Activated T-cell treated with anti-CD3 and anti-CD28 coated beads, Interleukin-2, amount 50 U/mL, for 48 hours (primary cell): ENCODE measurements at places on chromosomes 7 and 10.

- no peak for DNase-seq
Observed at GRCh38 chr10:109746861-109747260, 176.4 kb downstream of the XPNPEP1 start.

- DNase-seq, result no peak
Observed at GRCh38 chr10:75013007-75013406, 98.4 kb upstream of the SAMD8 start.

DNA sequence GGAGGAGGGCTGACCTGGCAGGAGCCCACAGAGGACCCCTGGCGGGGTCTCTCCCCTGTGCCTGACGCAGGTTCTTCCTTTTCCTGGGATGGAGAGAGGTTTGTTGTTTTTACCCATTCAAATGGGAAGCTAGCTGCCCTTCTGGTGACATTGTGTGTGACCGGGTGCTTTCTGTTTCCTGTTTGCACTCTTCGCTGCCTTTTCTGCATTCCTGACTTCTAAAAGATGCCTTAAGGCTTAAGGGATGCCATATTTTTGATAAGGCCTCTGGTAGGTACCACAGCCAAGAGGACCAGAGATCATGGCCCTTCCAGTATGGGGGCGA, 20.3 kb downstream of the ZNF783 start:
- DNase-seq, result no peak

- DNase-seq, result no peak
Observed at GRCh38 chr7:44390701-44391100, 65.3 kb upstream of the CAMK2B start.

- DNase-seq, result no peak
Observed at GRCh38 chr7:138030679-138031351, 28.9 kb upstream of the CREB3L2 start.

DNA sequence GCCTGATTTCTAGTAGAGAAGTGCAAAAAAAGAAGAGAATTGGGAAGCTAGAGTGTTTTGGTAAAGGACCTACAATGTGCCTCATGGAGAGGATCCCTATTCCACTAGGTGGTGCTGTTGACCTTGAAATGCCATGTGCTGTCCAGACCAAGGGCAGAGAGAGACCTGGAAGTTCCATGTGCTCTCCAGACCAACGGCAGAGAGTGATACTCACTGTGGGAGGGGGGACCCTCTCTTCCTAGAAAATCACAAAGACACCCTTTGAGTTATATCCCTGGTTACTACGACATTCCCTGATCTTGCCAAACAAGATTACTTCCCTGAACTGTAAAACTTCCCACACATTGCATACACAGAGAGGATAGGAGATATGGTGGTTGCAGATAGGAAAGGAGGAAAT, 212.7 kb upstream of the ZNF804B start:
- DNase-seq, result peak; percentile 21

- no peak for DNase-seq
Observed at GRCh38 chr10:113168584-113168983, 218.5 kb downstream of the TCF7L2 start.

DNA sequence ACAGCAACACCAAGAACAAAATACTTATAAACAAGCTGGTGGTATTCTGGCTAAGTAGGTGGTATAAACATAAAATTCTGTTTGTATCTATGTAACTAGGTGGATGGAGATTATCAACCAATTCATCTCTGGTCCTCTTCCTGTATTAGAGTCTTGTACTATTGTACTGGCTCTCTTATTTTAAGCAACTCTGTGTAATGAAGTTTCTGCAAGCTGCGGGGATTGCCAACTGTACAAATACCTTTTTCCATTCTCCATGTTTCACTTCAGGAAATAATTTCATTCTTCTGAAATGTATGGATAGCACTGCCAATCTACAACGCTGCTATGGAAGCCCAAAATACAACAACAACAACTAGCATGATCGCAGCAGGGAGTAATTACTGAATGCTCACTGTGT, 44.8 kb downstream of the JAZF1 start:
- DNase-seq, result no peak

GRCh38 chr10:99537989-99538917, 5.5 kb downstream of the NKX2-3 start:
- DNase-seq, result no peak

GRCh38 chr7:96837593-96837992, 127.9 kb upstream of the SEM1 start:
- no peak for DNase-seq

- no peak for DNase-seq
Observed at GRCh38 chr7:105189859-105190492, 176.0 kb downstream of the KMT2E start.

GRCh38 chr7:74183653-74184450, 9.7 kb downstream of the EIF4H start:
- DNase-seq, result no peak
